RPMI8226 (cell line): ENCODE measurements at places on chromosomes 3 and 15.

- no peak for DNase-seq
These were observed 167.8 kb upstream of the DPH6 start for GRCh38 chr15:35713733-35714132.

DNA sequence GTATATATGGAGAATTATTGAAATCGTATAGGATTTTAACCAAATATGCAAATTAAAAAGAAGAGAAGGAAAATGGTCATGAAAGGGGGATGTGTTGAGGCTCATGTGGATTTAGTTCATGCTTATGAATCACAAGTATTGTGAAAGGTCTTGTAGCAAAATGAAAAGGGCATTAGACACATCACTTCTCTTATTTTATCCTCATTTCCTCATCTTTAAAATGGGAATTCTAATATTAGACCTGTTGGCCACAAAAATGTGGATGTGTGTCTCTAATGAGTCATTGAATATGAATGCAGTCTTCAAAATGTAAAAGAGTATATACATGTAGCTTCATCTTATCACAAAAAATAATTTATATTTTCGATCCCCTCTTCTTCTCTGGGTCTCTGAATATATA, 14.9 kb upstream of the ALCAM start:
- DNase-seq: no peak

- DNase-seq: no peak
These were observed 2.8 kb downstream of the GABRA5 start for GRCh38 chr15:26869628-26870027.

DNA sequence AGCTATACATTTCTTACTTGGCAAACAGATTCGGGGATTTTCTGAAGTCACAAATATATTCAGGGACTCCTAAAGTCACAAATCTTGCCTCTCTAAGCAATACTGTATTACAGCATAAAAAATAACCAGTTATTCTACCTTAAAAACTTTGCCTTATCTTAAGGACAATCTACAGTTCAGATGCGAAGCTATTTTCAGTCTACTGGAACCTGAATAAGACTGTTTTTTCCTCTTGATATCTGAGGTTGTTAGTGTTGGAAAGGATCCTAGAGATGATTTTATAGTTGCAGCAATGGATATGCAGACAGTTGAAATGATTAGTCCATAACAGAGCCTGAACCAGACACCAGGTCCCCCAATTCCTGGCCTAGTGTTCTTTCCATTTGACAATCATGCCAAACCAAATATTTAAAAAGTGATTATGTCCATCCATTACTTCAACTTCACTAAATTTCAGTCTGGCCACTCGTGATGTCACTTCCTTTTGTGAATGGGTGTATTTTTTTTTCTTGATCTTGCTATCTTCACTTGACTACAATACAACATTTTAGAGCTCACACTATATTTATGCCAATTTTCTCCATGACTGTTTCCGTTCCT, 1.8 kb downstream of the HDGFL3 start:
- DNase-seq: no peak

DNA sequence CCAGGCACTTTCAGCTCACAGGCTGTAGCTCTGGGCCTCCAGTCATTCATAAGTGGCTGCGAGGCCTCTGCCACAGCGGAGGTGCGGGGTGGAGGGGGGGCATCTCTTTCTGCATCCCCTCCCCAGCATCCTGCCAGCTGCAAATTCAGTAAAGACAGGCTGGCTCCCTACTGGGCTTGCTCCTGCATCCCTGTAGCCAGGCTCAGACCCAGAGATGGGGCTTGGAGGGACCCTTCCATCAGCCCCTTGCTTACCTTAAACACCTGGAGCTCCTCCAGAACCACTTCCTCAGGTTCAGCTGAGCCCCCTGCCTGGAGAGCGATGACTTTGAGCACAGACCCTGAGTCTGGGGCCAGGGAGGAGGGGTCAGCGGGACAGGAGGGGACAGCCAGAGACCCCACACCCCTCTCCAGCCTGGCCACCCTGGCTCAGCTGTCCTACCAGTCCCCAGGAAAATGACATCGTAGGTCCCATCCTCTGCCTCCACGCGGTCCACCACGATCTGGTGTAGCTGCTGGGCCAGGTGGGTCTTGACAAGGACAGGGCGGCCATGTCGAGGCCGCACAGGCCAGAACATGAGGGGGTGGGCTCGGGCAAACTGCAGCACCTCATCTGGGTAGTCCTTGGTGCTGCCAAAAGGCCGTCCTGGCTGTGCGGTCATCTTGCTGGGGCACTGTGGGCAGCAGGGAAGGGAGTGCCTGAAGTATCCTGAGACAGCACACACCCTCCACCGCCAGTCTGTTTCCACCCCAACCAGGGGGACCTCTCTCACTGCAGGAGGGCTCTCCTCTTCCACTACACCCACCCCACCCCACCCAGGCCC, 5.3 kb downstream of the SEMA3G start:
- DNase-seq: no peak

- DNase-seq: no peak
These were observed 1135.1 kb downstream of the TUSC7 start for GRCh38 chr3:117844676-117845075.

DNA sequence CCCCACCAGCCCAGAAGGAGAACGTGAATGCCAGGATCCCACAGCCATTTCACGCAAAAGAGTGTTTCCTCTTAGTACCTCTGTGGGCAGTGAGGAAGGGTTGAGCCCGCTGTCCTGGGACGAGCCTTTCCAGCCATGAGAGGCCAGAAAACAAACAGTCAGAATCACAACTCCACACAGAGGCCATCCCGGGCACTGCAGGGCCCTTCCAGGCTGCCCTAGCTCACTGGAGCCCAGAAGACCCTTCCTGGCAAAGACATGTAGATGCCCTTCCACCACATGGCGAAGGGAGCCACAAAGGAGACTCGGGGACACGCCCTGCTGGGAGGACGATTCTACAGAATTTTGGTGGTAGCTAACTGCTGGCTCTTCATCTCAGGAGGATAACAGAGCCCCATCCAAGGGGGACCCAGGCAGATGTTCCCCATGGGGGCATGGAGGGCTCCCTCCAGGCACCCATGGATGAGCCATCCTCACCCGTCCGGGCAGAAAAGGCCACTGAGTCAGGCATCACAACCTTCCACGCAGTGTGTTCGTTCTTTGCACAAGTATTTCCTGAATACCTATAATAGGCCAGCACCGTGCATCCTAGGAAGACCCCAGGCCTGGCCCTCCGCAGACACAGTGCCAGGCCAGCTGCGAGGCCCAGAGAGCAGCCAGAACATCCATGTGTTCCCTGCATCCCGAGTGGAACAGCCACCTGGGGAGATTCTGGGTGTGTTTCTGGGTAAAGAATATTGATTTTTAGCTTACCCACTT, 47.2 kb downstream of the SLC12A8 start:
- no peak for DNase-seq

DNA sequence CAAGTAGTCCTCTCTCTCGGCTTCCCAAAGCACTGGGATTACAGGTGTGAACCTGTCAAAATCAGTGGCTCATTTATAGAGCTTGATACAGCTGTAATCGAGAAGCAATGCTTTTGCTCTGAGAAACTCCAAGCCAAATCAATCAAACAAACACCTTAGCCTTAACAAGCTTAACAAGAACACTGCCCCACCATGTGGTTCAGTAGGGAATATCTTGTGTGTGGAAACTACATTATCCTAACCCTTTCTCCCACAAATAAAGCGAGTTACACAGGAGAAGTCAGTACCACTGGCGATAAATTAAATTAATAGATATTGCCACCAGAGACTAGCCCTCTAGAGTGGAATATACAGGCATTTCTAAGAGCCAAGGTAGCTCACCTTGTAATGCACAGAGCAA, 13.9 kb downstream of the CDAN1 start:
- DNase-seq: no peak

DNA sequence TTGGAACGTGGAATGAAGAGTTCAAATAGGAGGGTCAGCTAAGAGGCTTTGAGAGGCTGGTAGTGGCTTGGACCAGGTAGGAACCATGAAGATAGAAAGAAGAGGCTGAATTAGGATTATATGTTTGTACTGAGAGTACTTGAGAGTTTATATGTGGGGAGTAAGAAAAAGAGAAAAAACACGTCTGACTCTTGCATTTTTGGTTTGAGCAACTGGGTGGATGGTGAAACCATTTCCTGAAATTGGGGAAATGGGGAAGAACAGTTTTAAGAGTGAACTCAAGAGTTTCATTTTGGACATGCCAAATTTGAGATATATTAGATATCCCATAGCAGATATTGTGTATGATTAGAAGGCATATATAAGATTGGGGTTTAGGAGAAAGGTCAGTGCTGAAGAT, 92.9 kb upstream of the TNIK start:
- DNase-seq: no peak

GRCh38 chr15:100770661-100771584, 108.7 kb upstream of the ALDH1A3 start:
- no peak for DNase-seq

DNA sequence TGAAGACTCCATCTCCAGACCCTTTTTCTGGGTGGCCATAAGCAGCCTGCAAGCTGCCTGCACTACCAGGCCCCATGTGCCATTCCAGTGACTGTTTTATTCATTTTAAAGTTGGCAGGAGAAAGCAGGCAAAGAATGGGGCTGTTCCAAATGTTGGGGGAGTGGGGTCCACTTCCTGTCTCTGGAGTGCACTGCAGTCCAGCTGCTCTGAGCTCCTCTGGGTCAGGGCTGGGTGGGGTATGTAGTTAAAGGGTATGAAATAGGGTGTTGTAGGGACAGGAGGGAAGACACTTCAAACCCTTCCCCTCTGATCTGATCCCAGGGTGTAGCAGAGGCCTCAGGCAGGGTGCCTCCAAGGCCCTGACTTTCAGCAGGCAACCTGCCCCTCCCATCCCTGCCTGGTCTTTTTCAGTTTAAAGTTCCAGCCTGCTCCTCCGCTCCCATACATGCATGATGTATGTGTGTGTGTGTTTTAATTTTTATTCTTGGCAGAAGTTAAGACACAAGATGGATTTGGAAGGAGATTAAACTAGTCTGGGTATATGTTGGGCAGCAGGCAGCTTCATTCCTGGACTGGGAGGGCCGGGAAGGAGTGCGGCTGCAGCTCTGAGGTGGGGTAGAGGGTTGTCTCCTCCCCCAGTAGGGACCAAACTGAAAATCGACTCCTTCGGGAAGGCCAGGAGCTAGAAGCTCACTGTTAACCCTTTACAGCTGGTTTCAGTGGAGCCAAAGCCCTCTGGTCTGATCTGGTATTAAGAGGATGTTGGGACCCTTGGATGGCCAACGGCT, 17.3 kb downstream of the BOC start:
- DNase-seq: no peak

- DNase-seq: no peak
These were observed 278.1 kb upstream of the P2RY1 start for GRCh38 chr3:152556731-152557254.

- no peak for DNase-seq
These were observed 460.8 kb upstream of the CFAP20DC start for GRCh38 chr3:59510576-59510975.

DNA sequence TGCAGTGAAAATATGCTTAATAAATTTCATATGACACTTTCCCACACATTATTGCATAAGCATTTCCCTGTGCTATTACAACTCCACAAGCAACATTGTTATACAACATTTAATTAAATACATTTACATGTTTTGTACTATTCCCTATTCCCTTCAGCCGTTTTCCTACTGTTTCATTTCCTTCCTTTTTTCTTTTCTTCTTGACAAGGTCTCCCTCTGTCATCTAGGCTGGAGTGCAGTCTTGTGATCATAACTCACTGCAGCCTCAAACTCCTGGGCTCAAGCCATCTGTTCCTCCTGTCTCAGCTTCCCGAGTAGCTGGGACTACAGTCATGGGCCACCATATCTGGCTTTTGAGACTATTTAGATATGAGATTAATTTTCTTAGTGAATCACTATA, 254.7 kb downstream of the NFKBIZ start:
- DNase-seq: no peak

GRCh38 chr3:125062904-125063618, 7.3 kb upstream of the HEG1 start:
- DNase-seq: no peak

- DNase-seq: no peak
These were observed 8.0 kb downstream of the EPHB1 start for GRCh38 chr3:134803051-134803505.

DNA sequence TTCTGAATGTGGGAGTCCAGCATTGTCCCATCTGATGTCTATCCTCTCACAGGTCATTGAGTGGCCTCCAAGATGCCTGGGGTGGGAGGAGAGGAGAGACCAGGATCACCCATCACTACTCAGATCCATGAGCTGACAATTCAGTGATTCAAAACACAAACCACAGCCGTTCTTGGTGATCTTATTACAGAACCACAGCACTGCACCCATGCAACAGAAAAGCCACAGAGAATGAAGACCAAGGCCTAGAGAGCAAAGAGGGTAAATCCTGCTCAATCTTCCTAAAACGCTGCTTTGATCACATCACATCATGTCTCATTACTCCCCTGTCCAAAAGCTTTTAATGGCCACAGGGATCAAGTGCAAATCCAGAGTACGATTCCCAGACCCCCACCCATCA, 23.5 kb downstream of the ANP32A start:
- DNase-seq: no peak

DNA sequence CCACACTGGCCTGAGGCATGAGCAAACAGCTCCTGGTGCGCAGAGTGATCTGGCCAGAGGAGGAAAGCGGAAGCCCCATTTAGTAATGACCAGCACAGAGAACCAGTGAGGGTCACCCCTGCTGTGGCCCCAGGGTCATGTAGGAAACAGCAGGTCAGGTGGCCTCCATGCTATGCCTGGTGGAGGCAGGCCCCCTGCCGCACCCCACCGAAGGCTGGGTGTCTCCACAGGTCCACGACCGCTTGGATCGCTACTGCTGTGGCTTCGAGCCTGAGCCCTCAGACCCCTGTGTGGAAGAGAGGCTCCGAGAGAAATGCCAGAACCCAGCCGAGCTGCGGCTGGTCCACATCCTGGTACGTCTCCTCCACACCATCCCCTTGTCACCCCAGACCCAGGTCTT, 52.6 kb downstream of the POMGNT2 start:
- DNase-seq: no peak

- DNase-seq: no peak
These were observed 410.4 kb downstream of the SHQ1 start for GRCh38 chr3:72437661-72438406.

- DNase-seq: peak; percentile 4
These were observed 109.2 kb downstream of the EPHB1 start for GRCh38 chr3:134904241-134904771.

DNA sequence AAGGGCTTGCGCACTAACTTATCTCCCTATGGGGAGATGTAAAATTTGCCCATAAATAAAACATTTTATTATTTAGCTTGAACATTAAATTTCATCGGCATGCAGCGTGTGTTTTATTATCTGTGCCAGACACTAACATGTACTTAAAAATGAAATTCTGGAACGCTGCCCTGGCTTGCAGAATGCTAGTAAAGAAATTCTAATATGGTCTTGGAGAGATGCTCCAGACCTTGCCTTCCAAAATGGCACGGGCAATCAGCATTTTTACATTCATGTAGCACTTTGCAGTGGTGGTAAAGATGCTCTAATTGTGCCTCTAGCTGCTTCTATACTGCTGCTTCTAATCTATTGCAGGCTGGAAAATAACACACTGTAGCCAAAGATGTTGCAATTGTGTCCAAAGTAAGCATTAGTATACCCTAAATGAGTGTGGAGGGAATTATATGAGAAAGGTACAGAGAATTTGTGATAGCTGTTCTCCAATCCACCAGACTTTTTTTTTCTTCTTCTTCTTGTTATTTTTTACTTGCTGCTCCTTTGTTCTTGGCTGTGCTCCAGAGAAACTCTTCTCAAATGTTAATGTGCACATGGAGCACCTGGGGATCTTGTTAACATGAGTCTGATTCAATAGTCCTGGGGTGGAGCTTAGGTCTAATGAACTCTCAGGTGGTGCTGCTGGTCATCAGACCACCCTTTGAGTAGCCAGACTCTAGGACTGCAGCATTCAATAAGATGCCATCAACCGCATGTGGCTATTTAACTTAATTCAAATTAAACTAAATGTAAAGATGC, 47.3 kb downstream of the CRABP1 start:
- DNase-seq: no peak

- DNase-seq: no peak
These were observed 169.7 kb upstream of the AGTR1 start for GRCh38 chr3:148528024-148528423.
